Naive thymus-derived CD4-positive, alpha-beta T cell (primary cell): ENCODE measurements at places on chromosomes 11 and 22. TPM values are rescaled to one million over a fixed set of nuclear protein-coding genes. Genes with fewer than 3 reads are reported as not detected.

KDM4D gene
- 0.32 TPM for total RNA-seq

INPP5J gene
- total RNA-seq, result not detected in 2 replicates

OR8G1 gene
- not detected for total RNA-seq

NNMT gene
- not detected in 2 replicates for total RNA-seq

SYT8 gene
- total RNA-seq, result not detected

PHETA2 gene
- 0.82 TPM for total RNA-seq

PLAAT5 gene
- not detected for total RNA-seq

MMP13 gene
- total RNA-seq, result not detected

BAIAP2L2 gene
- total RNA-seq, result 0.91 TPM

OR8D4 gene
- not detected for total RNA-seq

IL10RA gene
- total RNA-seq, result 184 TPM

CD248 gene
- 0.36 and 0.59 TPM in 2 replicates for total RNA-seq
